Central memory CD8-positive, alpha-beta T cell (primary cell): ENCODE measurements at places on chromosomes 2 and 18.

DNA sequence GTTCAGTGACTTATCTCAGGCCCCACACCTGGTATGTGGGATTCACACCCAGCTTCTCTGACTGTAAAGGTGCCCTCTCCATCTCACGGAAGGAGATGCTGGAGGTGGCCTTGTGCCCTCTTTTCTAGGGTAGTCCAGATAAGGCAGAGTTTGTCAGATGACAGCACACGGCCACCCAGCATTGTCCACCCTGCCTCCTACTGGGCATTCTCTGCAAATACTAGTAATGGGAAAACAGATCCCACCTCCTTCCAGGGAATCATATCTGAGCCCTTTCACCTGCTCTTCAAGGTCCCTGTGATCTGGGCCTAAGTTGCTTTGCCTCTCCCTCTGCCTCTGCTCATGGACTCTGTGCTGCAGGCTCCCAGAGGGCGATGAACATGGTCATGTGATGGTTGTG lies 214.7 kb downstream of the CLIP4 start:
- DNase-seq: no peak

DNA sequence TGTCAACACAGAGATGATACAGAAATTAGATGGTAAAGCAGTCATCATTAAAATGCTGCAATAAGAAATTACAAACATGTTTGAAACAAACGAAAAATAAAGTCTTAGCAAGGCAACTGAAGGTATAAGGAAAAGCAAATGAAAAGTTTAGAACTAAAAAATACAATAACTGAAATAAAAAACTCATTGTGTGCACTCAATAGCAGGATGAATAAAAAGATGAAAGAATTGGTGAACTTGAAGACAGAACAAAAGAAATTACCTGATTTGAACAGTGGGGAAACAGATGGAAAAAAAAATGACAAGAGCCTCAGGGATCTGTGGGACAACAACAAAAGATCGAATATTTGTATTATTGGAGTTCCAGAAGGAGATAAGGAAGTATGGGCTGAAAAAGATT lies 46.5 kb downstream of the TSN start:
- DNase-seq: no peak

DNA sequence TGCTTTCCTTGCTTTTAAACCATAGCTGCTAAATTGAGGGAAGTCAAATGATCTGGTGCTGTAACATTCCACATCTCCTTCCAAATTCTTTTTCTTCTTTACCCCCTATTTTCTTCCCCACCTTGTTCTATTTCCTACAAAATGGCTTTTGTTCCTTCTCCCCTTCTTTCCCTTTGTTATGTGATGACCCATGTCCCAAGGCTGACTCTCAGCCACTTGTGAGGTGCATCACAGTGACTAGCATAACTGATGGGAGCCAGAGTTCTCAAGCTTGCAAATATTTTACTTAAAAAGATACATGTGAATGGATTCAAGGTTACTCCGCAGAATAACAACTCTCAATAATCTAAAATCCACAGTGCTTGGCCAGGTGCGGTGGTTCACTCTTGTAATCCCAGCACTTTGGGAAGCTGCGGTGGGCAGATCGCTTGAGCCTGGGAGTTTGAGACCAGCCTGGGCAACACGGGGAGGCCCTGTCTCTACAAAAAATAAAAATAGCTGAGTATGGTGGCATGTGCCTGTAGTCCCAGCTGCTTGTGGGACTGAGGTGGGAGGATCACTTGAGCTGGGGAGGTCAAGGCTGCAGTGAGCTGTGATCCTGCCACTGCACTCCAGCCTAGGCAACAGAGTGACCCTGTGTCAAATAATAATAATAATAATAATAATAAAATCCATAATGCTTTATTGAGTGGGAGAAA lies 100.1 kb upstream of the CERS6 start:
- DNase-seq: no peak

DNA sequence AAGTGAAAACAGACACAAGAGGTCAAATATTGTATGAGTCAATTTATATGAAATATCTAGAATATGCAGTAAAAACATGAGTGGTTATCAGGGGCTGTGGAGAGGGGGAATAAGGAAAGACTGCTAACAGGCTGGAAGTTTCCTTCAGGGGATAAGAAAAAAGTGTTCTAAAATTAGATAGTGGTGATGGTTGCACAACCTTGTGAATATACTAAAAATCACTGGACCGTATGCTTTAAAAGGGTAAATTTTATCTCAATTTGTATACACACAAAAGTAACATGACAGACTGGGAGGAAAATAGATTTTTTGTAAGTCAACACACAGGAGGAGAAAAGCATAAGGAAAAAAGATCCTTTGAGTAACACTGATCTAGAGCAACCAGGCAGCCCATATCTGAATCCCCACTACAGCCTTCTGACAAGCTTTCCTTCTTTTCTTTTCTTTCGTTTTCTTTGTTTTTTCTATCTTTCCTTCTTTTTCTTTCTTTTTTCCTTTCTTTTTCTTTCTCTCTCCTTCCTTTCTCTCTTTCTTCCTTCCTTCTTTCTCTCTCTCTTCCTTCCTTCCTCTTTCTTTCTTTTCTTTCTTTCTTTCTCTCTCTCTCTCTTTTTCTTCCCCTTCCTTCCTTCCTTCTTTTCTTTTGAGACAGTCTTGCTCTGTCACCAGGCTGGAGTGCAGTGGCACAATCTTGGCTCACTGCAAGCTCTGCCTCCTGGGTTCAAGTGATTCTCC lies 95.4 kb downstream of the AAK1 start:
- DNase-seq: no peak

- no peak for DNase-seq
Observed at GRCh38 chr2:6069381-6069780, 377.2 kb downstream of the SOX11 start.
